Stimulated activated CD4-positive, alpha-beta T cell treated with anti-CD3 and anti-CD28 coated beads, Interleukin-15, amount 100 ng/mL, for 1 hour (primary cell): ENCODE measurements at places on chromosomes 13 and 19.
A peak's percentile ranks its signal among the peaks of the same experiment; 100 is the strongest.

- no peak for DNase-seq
Measured at GRCh38 chr19:58513213-58513693, 1.5 kb upstream of the SLC27A5 start.

DNA sequence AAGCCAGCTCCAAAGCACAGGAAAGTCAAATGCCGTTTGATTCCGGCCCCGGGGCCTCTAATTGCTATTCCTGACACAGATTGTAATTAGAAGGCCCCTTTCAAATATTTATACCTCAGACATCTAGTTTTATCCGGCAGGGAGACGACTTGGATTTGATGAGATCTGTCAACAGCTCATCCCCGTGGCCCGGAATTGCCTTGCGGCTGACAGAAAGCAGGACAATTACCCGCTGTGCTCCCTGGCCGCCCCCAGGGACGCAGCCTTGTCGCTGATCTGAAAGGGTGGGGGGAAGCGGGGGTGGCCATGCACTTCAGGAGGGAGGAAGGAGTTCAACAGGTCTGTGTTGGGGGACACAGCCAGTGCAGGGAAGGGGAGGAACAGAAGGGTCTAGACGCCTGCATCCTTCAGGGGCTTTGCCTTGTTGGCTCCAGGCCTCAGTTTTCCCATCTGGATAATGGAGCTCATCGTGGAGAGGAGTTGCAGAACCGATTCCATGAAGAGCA, 1.8 kb upstream of the SHD start:
- no peak for DNase-seq

DNA sequence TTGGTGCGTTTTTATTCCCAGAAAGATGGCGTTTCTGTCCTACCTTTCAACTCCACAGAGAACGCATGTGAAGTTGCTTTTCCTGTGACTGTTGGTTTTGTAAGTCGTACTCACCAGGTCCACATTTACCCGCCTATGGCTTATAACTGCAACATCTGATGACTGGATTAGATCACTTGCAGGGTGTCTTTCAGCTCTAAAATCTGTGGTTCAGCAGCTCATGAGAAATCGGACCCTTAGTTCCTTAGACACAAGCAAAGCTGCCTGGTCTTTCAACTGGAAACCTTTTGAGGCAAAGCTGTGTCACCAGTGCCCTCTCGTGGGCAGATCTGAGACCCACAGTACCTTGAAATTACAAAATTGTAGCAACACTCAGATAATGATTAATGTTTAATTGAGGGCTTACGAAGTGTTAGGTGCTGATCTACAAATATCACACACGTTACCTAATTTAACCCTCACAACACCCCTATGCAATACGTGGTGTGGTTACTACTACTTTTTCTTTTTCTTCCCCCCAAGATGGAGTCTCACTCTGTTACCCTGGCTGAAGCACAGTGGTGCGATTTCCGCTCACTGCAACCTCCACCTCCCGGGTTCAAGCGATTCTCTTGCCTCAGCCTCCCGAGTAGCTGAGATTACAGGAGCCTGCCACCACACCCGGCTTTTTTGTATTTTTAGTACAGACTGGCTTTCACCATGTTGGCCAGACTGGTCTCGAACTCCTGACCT, 65.4 kb downstream of the RUBCNL start:
- peak; percentile 46 for DNase-seq

DNA sequence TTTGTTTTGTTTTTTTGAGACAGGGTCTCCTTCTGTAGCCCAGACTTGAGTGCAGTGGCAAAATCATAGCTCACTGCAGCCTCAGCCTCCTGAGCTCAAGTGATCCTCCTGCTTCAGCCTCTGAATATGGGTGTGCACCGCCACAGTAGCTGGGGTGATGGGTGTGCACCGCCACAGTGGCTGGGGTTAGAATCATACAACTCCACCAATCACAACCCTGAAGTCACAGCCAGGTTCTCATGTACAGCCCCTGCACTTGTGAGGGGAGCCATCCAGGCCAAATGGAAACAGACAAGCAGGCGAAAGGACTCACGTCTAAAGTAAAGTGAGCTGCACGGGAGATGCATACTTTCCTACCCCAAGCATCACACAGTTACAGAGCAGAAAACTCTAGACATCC, 63.1 kb upstream of the RANBP3 start:
- DNase-seq = no peak

DNA sequence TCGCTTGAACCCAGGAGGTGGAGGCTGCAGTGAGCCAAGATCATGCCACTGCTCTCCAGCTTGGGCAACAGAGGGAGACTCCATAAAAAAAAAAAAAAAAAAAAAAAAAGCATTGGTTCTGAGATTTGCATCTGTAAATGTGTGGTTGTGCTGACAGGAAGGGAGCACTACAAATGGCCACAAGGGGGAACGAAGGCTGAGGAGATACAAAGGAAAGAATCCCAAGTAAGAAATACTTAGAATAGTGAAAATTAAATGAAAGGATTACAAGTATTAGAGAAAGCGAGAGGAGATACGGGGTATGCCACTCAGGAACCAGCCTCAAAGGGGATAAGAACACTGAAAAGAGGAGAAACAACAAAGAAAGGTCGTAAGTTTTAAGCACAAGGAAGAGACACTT, 284.9 kb downstream of the KLF12 start:
- DNase-seq = no peak

DNA sequence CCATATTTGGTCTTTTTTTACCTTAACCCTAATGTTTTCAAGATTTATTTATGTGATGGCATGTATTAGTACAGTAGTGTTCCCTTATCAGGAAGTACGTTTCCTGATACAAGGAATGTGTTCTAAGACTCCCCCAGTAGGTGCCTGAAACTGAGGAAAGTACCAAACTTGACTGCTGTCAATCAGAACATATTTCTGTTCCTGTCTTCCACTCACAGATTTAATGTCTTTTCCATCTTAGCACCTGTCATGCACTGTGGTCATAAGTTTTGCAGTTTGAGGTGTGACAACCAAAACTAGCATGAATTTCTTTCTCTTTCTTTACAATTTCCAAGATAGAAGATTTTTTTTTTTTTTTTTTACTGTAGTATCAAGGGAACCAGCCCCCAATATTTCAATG, 62.9 kb downstream of the LMO7 start:
- DNase-seq = no peak

GRCh38 chr13:43564952-43565351, 221.8 kb downstream of the ENOX1 start:
- DNase-seq = no peak

- DNase-seq = no peak
Measured at GRCh38 chr13:103328899-103329298, 262.7 kb upstream of the SLC10A2 start.

- no peak for DNase-seq
Measured at GRCh38 chr19:39246951-39247669, 1.5 kb downstream of the IFNL4 start.

- DNase-seq = no peak
Measured at GRCh38 chr13:106561551-106562170, 6.3 kb downstream of the ARGLU1 start.

GRCh38 chr13:22828081-22828480, 352.7 kb upstream of the SGCG start:
- no peak for DNase-seq

DNA sequence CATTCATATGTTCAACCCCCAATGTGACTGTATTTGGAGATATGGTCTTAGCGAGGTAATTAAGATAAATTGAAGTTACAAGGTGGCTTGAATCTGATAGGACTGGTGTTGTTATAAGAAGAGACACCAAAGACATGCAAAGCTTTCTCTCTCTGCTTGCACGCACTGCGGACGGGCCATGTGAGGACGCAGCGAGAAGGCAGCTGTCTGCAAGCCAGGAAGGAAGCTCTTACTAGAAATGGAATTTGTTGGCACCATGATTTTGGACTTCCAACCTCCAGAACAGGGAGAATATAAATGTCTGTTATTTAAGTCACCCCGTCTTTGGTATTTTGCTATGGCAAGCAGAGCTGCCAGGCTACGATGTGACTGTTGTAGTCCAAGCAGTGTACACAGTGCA, 4.8 kb downstream of the DLEU7 start:
- no peak for DNase-seq

DNA sequence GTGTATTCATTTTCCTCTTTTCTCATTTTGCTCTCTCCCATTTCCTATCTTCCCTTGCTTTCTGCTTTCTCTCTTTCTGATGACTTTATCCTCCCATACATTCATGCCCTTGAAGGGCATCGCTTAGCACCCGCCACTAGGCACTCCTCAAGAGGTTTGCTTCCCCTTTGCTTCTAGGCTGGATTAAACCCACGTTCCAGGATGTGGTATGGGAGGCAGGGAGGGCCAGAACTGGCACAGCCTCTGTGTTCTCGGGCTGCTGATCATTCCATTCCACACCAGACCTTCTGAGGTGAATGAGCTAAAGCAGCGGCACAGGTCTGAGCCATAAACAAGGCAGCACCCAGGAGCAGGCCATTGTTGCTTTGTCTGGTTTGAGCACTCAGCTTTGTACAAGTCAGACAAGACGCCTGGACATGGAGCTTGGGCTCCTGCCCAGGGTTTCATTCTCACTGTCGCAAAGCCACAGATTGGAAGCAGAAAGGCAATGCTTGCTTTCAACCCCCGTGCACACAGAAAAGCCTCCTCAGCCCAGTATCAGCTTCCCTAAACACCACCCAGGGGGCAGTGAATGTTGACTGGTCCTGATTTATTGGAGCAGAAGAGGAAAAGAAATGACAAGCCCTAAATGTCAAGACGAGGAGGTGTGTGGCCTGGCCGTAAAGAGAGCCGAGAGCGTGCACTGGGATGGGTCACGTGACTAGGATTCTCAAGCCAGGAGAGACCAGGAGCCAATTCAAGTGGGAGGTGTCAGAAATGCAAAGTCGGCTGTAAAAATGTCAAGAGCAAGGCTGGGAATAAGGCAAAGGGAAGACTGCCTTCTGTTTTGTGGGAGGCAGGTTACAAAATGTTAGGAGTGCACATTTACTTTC, 218.0 kb upstream of the SERP2 start:
- DNase-seq = no peak

DNA sequence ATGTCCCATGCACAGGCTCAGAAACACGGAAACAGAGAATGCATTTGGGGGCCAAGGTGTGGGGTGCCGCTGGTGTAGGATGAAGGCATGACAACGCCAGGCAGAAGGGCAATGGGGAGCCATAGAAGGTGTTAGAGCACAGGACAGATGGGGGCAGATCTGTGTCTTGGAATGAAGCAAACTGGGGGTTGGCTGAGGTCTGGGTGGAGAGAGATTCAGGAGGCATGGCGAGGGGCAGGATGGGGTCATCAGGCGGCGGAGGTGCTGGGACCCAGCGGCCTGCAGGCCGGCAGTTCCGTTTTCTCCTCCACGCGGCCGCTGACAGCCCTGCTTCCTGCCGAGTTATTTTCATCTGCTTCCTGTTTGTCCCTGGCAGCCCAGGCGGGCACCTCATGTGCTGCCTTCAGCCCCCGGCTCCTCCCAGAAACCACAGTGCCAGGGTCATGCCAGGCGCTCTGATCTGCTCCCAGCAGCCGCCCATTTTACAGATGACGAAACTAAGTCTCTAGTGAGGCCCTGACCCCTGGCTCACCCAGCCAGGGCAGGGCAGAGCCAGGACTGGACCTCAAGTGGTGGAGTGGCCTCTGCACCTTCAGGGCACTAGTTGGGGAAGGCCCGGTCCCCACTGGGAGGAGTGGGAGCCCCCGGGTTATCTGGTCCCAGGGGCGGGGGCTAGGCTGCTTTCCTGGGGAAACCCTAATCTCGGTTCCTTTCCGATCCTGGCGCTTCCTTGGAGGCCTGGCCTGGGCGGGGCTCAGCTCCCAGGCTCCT, 2.2 kb downstream of the ARHGAP45 start:
- peak; percentile 55 for DNase-seq

DNA sequence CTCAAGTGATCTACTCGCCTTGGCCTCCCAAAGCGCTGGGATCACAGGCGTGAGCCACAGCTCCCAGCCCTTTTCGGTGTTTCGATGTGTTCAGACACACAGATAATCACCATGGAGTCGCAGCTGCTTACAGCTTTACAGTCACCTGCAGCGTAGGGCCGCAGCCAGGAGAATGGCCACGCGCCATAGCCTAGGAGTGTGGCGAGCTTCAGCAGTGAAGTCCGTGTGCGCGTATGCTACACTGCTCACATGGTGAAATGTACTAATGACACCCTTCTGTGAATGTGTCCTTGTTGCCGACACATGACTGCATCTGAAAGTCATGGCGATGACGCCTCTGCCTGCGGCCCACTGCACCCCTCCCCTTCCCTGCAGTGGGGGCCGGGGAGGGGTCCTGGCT, 23.6 kb downstream of the AP3D1 start:
- DNase-seq = no peak

DNA sequence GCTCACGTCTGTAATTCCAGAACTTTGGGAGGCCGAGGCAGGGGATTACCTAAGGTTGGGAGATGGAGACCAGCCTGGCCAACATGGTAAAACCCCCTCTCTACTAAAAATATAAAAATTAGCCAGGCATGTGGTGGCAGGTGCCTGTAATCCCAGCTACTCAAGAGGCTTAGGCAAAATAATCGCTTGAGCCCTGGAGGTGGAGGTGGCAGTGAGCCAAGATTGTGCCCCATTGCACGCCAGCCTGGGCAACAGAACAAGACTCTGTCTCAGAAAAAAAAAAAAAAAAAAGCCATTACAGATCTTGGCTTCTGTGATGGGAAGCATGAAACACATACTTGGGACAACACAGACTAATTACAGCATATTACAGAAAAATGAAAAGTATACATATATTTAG, 1404.5 kb upstream of the SPRY2 start:
- no peak for DNase-seq

GRCh38 chr13:28755546-28755870, 36.7 kb upstream of the SLC46A3 start:
- DNase-seq = no peak

GRCh38 chr13:60654415-60654814, 257.4 kb downstream of the TDRD3 start:
- DNase-seq = no peak

DNA sequence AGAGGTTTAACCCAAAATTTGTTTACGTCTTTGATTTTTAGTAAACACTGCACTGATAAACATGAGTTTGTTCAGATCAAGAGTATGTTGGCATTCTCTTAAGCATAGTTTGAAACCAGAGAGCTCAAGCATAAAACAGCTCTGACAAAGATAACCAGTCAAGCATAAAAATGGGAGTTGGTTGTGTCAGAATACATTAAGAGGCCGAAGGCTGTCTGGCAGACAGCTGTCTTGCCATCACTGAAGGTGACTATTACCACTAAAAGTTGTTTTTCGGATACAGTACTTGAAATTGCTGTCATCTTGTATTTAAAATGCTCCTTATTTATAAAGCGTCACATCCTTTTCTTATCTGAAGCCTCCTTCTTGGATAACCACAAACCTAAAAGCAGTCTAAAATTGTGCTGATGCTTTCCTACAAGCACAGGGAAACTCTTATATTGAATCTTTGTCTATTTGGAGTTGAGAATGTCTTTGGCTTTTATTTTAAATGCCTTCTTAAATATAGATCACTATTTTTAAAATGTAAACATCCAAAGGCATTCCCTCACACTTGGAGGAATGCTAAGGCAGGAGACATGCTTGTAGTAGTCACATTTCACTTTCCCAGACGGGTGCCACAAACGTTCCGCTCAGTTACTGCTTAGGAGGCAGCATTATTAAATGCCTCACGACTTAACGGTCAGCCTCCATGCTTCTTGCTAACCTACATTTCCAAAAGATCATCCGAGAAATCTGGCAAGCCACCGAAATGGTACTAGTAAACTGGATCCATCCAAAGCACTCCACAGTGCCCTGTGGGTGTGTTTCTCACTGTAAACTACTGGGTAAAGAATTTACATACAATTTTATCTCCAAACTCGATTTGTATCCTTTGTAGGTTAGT, 1.5 kb downstream of the SMAD9 start:
- no peak for DNase-seq

GRCh38 chr13:77521194-77521593, 14.3 kb upstream of the SCEL start:
- DNase-seq = no peak
